ENCODE measurements at places on chromosomes 1 and 21.

- no peak for DNase-seq
Observed at GRCh38 chr21:43853851-43854772, 10.9 kb upstream of the AGPAT3 start.

GRCh38 chr1:114075546-114076242 lies 78.0 kb downstream of the SYT6 start:
- DNase-seq: peak; percentile 27

GRCh38 chr1:218426343-218426657 lies 81.2 kb downstream of the TGFB2 start:
- no peak for DNase-seq

- DNase-seq: no peak
Observed at GRCh38 chr21:45267390-45267760, 20.3 kb downstream of the POFUT2 start.

DNA sequence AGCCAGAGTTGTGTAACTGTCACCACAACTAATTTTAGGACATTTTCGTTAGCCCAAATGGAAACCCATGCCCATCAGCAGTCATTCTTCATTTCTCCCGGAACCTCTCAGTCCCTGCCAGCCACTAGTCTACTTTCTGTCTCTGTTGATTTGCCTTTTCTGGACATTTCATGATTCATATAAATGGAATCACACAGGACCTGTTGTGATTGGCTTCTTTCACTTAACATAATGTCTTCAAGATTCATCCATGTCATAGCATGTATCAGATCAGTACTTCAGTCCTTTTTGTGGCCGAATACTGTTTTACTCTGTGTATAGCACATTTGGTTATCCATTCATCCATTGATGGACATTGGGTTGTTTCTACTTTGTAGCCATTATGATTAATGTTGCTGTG lies 7.1 kb downstream of the SLC66A1 start:
- no peak for DNase-seq

GRCh38 chr1:17119773-17120480 lies 676 bp upstream of the PADI2 start:
- peak; percentile 20 for DNase-seq

DNA sequence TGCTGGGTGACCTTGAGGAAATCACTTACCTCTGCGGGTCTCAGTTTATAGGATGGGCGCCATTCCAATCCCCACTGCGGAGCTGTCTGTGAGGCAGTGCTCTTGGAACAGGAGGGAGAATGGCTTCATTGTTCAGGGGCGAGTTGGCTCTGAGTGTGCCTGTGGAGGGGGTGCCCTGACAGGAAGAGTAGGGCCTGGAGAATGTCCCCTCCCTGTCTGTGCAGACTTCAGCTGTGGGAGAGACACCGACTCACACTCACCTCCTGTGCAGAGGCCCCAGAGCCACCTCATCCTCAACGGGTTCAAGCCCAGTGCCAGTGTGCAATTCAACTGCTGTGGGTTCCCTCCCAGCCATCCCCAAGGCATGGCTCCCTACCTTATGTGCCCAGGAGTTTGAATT lies 17.1 kb downstream of the ADORA1 start:
- DNase-seq: no peak

DNA sequence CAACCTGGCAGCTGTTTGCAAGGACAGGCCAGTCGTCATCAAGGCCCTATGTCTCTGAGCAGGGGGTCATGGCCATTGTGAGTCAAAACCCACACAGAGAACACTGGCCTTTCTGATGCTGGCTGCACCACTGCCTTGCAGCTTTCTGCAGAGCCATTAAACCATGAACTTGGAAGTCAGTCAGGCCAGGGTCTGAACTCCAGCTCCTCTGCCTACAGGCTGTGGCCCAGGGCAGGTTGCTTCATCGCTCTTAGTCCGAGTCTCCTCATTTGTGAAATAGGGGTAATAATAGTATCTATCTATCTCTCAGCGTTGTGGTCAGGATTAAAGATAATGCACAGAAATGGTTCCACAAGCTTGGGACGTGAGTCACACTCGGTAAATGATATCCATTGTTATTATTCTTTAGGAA lies 35.8 kb upstream of the HIVEP3 start:
- no peak for DNase-seq

DNA sequence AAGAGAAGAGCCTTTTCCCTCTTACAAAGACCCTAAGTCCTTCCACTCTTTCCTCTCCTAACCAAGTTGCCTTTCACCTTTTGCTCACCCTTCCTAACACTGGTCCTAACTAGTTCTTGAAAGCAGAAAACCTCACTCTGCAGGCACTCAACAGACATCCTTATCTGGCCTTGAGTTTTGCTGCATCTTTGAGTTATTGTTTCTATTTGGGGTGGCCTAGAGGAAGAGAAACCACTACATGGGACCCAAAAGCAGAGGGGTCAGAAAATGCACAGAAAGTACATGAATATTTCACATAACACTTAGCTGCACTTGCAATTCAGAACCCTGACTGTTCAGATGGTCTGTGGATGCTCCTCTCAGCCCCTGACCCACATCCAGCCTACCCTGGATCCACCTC lies 178.3 kb upstream of the SYT6 start:
- DNase-seq: no peak

DNA sequence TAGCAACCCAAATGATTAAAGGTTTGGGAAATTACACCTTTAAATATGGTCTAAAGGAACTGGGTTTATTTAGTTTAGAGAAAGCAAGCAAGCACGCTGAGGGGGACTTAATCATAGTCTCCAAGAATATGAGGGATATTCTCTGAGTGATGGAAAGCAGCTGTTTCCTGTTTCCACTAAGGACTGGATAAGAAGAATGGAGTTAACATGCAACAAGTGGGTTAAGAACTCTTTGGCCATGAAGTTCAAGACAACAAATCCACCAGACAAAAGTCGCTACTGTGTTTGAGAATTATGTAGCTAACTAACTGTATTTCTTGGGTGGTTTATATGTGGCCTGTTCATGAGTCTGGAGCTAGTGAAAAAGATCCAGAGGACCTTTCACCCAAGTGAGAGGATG lies 85.7 kb downstream of the TGFB2 start:
- DNase-seq: no peak

- DNase-seq: no peak
Observed at GRCh38 chr1:173415490-173415889, 61.6 kb upstream of the PRDX6 start.

DNA sequence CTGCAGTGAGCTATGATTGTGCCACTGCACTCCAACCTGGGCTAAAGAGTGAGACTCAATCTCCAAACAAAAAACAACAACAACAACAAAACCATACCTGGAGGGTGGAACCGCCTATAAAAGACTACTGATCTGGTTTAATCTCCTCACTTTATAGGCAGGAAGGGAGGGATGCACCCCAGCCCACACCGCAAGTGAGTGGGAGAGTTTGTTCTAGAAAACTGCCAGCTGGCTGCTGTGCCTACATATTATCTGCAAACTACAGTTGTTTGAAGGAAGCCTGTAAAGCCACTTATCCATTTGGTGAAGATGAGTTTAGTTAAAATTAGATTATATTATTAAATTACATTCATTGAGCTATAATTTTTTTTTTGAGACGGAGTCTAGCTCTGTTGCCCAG lies 9.1 kb upstream of the SRSF10 start:
- no peak for DNase-seq

GRCh38 chr1:245365095-245366020 lies 210.6 kb downstream of the KIF26B start:
- no peak for DNase-seq

DNA sequence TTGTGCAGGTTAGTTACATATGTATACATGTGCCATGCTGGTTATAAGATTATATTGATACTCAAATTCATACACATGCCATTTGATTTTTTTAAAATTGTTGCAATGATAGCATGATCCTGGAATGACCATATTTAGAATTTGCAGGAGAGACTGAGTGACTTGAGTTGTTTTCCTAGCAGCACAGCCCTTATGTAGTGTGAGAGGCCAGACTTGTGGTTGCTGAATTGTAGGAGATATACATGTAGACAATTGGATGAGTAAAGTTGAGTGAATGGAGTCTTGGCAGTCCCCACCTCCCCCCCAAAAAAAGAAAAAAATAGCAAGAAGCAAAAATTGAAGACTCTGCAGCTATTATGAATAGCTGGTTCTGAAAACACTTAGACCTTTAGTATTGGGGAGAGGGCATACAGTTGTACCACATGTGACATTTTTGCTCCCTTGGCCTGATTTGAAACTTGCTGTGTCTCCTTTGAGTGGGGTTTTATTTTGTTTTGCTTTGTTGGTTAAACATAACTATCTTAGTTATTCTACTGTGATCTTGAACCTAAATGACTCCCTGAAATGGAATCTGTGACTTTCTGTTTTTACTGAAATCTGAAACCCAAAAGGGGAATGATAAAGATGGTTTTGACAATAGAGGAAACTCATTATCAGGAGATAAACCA lies 280.3 kb downstream of the HMCN1 start:
- peak; percentile 19 for DNase-seq

- no peak for DNase-seq
Observed at GRCh38 chr1:36908096-36908495, 126.2 kb downstream of the GRIK3 start.

DNA sequence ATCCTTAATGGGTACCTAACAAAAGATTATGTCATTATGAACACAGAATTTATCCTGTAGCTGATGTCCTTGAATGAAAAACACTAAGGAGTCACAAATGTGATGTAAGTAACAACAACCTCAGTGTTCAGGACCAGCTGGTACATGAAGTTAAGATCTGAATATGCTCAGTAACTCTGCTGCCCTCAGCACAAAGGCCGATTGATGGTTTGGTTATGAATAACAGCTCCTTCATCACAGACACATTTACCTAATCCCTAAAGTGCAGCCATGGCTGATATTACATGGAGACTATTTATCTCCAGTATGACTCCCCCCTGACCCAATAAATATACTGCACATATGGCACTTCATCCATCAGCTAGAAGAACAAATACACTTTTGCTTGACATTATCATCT lies 75.2 kb downstream of the PLPPR5 start:
- DNase-seq: no peak

DNA sequence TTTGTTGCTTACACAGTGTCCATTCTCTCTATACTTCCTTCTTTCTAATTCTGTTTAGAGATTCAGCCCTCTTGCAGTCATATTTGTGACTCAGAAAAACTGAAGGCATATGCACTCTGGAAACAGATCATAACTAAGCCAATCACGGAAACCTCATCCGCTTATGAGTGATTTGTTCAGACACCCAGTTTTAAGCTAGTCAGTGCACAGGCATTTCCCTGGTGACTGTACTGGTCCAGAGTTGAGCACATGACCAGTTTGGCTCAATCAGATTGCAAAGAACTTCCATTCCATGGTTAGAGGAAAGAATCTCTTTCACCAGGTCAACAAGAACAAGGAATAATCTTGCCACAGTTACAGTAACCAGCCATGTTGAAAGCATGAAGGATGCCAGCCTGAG lies 69.2 kb upstream of the SGIP1 start:
- no peak for DNase-seq

GRCh38 chr1:113255038-113255719 lies 135.1 kb upstream of the MAGI3 start:
- DNase-seq: no peak

- DNase-seq: no peak
Observed at GRCh38 chr1:212359794-212360479, 54.7 kb downstream of the PACC1 start.

GRCh38 chr1:1067860-1068516 lies 6.1 kb downstream of the RNF223 start:
- DNase-seq: no peak

DNA sequence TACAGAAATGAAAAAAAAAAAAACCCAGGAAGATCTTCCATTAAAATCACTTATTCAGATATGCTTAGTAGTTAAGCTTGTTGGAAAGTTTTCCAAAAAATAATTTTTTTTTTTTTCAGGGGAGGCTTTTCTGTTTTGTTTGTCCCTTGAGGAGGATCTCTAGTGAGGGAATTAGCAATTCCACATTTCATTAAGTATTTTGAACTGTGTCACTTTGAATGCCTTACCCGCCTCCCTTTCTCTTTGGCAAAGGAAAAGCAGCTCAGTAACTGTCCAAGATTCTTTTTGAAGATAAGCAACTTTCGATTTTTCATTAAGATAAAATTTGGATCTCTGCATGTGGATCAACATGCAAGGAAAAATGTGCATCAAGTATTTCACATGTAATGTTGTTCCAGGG lies 1.8 kb downstream of the NTNG1 start:
- DNase-seq: no peak

- no peak for DNase-seq
Observed at GRCh38 chr1:70486676-70487458, 75.8 kb downstream of the CTH start.

- no peak for DNase-seq
Observed at GRCh38 chr1:69671363-69672010, 103.8 kb downstream of the LRRC7 start.

- peak; percentile 26 for DNase-seq
Observed at GRCh38 chr1:39269791-39270342, 65.4 kb downstream of the MACF1 start.

- DNase-seq: no peak
Observed at GRCh38 chr1:228022571-228023293, 15.9 kb downstream of the WNT3A start.

- DNase-seq: peak; percentile 21
Observed at GRCh38 chr1:99018313-99018712, 13.7 kb upstream of the PLPPR5 start.

DNA sequence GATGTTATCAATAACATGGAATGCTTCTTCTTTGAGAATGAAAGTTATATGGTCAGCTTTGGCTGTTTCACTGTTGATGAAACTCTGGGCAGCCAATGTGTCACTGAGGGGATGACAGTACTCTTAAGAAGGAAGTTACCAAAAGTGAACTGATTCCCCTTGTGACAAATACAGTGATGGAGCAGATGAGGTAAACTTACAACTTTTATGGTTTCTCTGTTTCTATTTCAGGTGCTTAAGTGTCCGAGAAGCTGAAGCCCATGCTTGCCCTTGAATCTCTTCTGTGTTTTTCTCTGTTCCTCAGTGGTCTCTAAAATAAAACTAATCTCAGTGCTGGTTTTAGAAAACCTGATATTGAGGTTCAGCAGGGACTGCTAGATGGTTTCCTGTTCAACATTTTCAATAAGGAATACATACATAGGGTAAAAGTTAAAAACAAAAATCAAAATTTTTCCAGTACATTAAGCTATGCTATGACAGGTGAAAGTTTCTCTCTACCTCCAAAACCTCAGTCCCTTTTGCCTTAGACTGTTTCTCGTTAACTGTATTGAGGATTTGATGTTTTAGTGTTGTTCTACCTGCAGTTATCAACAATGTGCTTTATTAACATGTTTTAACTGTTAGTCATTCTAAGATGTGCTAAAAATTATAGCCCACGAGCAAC lies 454.4 kb upstream of the ADGRL4 start:
- no peak for DNase-seq

Data from OCI-M1 (cell line).